ENCODE measurements at places on chromosomes 13 and 19.

DNA sequence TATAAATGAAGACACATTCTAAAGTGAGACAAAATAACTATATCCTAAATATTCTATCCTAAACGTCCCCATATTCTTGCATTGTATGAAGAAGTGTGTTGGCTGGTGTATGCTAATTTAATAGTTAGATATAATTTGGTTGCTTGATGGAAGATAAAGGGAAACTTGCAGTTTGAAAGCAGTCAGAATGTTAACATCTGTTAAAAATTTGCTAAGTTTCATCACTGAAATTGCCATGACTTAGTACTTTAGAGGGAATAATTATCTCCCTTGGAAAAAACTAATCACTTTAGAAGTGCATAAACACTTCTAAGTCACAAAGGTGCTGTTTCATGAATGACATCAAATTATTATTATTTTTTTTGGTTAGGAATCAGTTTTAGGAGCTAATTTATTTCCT lies 61.6 kb downstream of the ITGBL1 start:
- no peak for DNase-seq

DNA sequence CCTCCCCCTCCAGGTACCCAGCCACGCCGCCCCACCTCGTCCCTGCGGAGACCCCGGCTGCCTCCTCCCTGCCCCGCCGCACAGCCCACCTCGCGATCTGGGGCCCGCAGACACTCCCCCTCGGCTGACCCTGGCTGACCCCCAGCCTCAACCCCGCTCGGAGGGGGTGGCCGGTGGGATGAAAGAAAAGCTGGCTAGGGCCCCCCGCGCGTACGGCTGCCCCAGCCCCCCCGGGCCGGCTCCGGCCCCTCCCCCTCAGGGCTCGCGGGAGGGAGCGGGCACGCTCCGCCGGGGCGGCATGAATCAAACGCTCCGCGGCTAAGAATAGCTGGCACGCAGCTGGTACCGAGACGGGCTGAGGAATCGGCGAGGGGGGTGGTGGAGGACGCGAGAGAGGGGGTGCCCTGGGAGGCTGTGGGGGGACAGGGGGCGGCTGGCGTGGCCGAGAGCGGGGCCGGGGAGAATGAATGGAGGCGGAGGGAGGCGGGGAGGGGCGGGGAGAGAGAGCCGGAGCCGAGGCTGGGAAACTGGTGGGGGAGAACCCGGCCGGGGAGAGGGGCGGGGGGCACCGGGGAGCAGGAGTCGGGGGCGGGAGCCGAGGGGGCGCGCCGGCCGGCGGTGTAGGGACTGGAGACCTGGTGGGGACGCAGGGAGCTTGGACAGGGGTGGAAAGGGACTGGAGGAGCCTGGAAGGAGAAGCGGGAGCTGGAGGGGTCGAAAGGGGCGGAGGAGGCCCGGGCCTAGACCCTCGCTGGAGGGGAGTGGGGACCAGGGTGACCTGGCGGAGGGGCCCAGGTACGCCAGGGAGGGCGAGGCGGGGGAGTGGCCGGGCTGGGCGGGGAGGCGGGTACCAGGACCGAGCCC lies 1.1 kb downstream of the SHANK1 start:
- no peak for DNase-seq

- DNase-seq, result no peak
Measured at GRCh38 chr13:79659121-79659521, 178.2 kb downstream of the NDFIP2 start.

- DNase-seq, result no peak
Measured at GRCh38 chr13:109998684-109999533, 212.5 kb upstream of the IRS2 start.

- DNase-seq, result no peak
Measured at GRCh38 chr13:32751340-32751739, 165.1 kb downstream of the PDS5B start.

GRCh38 chr19:12261554-12261953 lies 33.1 kb downstream of the ZNF44 start:
- no peak for DNase-seq

GRCh38 chr19:33393286-33394005 lies 19.9 kb downstream of the CEBPG start:
- DNase-seq, result no peak

- no peak for DNase-seq
Measured at GRCh38 chr19:36099166-36099785, 11.7 kb upstream of the OVOL3 start.

GRCh38 chr13:65582160-65582559 lies 1648.0 kb downstream of the PCDH9 start:
- no peak for DNase-seq

DNA sequence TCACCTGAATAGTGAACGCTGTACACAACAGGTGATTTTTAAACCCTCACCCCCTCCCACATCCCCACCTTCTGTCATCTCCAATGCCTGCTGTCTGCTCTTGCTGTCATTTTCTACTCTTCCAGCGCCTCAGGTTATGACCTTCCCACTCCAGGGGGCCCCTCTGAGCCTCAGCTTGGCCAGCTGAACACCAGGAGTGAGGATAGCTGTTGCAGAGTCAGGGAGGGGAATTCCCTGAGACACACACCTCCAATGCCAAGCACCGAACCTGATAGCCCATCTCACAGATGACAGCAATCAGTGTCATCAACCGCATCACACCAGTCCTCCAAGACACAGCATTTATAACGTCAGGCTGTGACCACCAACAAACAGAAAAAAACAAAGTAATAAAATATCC lies 193.5 kb downstream of the ZNF536 start:
- no peak for DNase-seq

GRCh38 chr13:97474349-97474980 lies 40.5 kb downstream of the RAP2A start:
- DNase-seq, result no peak

DNA sequence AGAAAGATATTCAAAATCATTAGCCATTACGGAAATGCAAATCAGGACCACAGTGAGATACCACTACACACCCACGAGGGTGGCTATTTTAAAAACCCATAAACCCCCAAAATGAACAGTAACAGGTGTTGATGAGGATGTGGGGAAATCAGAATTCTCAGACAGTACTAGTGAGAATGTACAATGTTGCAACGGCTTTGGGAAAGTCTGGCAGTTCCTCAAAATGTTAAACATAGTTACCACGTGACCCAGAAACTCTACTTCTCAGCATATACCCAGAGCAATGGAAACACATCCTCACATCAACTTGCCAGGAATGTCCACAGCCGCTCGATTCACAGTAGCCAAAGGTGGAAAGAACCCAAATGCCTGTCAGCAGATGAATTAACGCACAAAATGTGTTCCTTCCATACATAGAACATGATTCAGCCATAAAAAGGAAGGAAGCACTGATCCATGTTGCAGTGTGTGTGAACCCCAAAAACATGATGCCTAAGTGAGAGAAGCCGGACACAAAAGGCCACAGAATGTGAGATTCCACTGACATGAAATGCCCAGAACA lies 7.0 kb downstream of the PLVAP start:
- no peak for DNase-seq

DNA sequence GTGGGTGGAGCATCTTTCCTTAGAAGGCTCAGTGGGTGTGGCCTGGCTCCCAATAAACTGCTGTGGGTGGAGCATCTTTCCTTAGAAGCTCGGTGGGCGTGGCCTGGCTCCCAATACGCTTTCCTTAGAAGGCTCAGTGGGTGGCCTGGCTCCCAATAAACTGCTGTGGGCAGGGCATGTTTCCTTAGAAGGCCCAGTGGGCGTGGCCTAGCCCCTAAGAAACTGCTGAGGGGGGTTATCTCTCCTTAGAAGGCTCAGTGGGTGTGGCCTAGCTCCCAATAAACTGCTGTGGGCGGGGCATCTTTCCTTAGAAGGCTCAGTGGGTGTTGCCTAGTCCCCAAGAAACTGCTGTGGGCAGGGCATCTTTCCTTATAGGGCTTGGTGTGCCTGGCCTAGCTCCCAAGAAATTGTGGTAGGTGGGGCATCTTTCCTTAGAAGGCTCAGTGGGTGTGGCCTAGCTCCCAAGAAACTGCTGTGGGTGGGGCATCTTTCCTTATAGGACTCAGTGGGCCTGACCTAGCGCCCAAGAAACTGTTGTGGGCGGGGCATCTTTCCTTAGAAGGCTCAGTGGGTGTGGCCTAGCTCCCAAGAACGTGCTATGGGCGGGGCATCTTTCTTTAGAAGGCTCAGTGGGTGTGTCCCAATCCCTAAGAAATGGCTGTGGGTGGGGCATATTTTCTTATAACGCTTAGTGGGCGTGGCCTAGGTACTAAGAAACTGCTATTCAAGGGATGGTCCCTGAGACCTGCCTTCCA lies 10.3 kb downstream of the HSH2D start:
- no peak for DNase-seq

DNA sequence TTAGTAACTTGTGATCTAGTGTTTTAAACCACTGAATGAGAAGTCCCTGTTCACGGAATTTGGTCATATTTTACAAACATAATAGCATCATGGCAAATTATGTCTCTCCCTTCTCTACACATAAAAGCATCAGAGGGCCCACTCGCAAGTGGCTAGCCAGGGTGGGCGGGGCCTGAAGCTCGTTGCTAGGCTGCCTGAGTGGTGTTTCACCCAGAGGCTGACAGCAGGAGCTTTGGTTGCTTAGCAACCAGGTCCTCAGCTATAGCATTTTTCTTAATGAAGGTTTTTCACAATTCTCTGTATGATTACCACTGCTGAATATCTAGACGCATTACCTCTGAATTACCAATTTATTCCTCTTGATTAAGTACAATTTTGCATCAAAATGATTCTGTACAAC lies 126.5 kb downstream of the NALCN start:
- DNase-seq, result no peak

DNA sequence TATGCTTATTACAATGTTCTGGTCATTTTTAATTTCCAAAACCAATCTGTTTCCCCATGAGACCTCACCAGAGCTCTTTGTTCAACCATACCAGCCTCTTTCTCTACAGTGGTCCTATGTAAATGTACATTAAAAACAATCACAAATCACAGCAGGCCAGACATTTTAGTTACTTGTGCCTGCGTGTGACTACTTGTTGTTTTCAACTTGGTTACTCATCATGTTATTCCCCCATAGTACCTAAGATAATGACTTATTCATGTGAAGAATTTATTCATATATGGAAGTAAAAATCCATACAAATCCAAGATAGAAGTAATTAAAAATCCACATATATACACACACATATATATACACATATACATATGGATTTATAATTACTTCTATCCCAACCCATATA lies 379.6 kb downstream of the SLITRK6 start:
- DNase-seq, result no peak

DNA sequence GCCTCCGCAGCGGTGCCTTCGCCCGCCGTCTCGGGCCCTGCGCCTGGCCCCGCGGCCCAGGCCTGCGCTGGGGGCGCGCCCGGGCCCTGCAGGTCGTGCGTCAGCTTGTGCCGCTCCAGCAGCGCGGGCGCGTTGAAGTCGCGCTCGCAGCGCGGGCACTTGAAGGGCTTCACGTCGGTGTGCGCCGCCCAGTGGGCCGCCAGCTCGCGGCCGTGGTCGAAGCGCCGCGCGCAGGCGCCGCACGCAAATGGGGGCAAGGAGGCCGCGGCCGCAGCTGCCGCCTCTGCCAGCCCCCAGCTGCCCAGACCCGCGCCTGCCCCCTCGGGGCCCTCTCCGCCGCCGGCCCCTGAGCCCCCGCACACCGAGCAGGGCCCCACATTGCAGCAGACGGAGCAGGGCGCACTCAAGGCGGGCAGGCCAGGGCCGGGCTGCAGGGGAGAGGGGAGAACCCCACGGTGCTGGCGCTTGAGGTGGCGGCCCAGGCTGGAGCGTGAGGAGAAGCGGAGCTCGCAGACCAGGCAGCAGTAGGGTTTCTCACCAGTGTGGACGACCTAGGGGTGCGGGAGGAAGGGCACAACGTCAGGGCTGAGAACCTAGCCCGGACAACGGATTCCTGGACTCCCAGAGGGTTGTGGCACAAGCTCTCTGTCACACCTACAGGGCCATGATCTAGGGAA lies 6.1 kb downstream of the FIZ1 start:
- no peak for DNase-seq

- no peak for DNase-seq
Measured at GRCh38 chr19:41428481-41428859, 1.3 kb upstream of the B3GNT8 start.

- no peak for DNase-seq
Measured at GRCh38 chr19:29806098-29806866, 5.5 kb upstream of the CCNE1 start.

DNA sequence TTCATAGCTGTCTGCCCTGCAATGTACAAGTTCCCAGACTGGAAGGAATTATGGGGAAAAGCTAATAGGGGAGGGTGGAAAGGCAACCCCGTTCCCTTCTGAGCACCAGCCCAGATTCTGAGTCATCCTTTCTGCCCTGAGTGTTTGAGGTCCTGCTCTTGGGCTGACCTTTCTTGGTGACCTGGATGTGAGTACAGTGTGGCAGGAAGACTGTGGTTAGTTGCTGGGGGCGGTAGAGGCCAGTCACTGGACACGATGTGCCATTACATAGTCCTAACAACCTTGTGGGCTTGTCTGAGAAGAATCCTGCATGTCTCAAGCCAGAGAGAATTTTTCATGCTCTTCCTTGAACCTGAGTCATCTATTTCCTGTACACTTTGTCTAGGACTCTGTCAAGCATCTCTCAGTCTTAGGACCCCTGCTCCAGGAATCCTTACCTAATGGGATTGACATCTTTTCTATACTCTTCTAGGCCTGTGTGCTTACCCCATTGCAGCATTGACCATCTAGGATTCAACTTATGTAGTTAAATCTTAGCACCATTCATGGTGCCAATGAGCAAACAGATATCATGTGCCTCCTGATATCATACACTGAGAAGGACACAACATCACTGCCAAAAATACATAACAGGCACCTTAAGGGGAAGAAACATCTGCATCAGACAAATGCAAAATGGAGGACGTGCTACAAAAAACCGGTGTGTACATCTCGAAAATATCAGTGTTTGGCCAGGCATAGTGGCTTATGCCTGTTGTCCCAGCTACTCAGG lies 8.1 kb upstream of the ANGPTL4 start:
- DNase-seq, result peak; percentile 47

- DNase-seq, result no peak
Measured at GRCh38 chr13:76127922-76128321, 491.8 kb downstream of the LMO7 start.

GRCh38 chr13:34913040-34913439 lies 29.0 kb upstream of the NBEA start:
- DNase-seq, result no peak

DNA sequence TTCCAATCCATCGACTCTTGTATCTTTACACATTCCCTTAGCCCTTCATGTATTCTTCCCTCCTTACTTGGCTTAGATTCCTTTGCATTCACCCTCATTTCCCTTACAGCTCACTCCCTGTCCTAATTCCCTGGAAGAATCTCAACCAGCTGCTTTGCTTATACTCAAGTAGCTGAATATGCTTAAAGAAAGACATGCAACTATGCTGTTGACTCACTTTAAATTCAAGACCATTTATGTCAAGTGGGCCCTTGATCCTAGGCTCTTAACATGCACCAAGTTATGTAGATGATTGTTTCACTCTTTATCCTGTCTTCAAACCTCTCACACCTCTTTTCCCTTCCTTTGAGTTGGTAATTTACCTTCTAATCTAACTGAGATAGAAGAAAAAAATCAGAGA lies 7.4 kb downstream of the CCDC122 start:
- DNase-seq, result no peak

GRCh38 chr19:40503320-40503695 lies 36.5 kb downstream of the SPTBN4 start:
- DNase-seq, result no peak

- no peak for DNase-seq
Measured at GRCh38 chr19:43667876-43668405, 2.0 kb downstream of the PLAUR start.

- DNase-seq, result no peak
Measured at GRCh38 chr13:27018344-27018861, 153.2 kb downstream of the USP12 start.
